ENCODE measurements at places on chromosomes 16 and 17.

- peak; percentile 74 for DNase-seq
These were observed 224.9 kb downstream of the SEC14L1 start for GRCh38 chr17:77365584-77366186.

GRCh38 chr17:6639586-6640535 lies 650 bp downstream of the KIAA0753 start:
- DNase-seq: peak; percentile 39

DNA sequence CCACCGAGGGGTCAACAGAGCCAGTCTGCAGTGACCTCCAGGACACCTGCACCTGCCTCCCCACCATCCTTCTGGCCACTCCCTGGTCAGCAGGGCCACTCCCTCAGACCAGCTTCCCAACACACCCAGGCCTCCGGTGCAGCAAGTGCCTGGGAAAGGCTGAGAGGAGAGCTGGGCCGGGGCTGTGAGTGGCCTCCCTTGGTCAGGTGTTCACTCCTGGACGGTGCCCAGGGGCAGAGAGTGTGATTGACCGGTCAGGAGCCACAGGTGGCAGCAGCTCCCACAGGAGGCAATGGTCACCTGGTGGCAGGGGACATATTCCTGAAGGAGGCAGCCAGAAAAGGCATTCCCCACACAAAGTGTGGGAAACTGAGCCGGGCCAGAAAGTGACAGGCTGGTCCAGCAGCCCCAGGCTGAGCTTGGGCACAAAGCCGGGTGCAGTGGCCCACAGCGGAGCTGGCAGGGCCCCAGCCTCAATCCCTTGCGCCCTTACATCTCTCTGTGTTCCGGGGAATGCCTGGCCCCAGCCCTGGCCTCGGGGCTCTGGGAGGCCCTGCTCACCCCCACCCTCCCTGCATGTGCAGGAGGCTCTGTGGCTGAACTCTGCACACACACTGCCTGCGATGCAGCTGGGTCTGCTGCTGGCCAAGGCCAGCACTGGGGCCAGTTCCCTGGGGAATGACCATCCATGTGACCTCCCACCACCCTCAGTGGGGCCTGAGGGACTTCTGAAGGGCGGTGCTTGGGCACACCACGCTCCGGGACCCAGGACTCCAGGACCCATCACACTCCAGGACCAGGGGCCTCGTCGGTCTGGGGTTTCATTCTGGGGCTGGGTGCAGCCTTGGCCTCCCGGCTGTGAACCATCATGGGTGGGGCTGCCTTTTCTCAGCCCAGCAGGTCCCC lies 1.2 kb upstream of the C17orf99 start:
- DNase-seq: no peak

GRCh38 chr17:3965118-3965800 lies 1.0 kb upstream of the ATP2A3 start:
- DNase-seq: no peak

DNA sequence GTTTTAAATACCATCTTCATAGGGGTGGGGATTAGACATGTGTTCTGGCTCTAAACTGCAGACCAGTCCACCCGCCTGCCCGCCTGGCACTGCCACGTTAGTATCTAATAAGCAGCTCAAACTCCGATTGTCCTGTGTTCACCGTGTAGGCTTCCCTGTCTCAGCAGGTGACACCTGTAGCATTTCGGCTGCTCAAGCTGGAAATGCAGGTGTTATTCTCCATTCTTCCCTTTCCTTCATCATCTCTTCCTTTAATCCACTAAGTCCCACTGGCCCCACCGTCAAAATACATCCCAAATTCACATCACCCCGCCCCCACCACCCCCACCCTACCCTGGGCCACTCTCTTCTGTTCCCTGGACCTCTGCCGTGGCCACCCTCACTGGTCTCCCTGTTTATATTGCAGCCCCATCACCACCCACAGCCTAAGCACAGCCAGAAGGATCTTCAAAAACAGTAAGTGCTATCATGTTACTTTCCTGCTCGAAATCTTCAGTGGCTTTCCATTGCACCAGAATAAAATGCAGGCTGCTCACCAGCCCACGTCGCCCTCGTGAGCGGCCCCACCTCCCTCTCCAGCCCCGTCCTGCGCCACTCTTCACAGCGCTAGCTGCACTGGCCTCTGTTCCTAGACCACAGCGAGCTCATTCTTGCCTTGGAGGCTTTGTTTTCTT lies 65.1 kb downstream of the RTN4RL1 start:
- DNase-seq: peak; percentile 65

- no peak for DNase-seq
These were observed 119.2 kb downstream of the XYLT1 start for GRCh38 chr16:17351441-17352035.

DNA sequence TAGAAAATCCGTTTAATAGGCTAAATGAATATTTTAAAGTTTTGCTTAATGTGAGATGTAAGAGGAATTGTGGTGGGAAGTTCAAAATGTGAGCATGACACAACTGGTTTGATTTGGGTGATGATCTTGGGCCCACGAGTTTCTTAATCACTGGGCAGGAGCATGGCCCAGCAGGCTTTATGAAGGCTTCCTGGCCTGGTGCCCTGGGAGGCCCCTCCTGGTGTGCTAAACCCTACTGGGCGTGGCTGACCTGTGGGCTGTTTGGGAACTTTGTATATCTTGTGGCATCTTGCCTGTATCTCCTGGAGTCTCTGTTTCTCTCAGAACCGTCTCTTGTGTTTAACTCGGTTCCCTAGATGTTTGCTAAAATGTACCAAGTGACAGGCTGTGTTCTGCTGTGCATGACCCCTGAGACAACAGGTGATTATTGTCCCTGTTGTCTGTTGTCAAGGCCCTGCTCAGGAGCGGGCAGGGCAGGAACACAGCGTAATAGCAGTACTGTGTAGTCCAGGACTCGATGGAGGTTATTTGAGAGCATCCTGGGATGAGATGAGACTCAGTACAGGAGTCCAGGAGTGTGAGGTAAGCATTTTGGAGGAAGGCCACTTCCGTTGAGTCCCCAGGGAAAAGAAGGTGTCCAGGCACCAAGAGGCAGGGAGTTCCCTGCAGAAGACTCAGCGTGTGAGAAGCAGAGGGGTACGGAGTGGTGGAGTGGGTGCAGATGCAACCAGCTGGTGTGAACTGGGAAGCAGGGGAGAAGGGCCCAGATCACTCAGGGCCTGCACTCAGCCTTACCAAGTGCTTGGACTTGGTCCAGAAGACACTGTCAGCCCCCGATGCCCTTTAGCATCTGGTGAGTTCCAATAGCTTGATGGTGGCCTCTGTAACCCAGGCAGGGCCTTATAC lies 48.5 kb downstream of the B9D1 start:
- DNase-seq: peak; percentile 19

DNA sequence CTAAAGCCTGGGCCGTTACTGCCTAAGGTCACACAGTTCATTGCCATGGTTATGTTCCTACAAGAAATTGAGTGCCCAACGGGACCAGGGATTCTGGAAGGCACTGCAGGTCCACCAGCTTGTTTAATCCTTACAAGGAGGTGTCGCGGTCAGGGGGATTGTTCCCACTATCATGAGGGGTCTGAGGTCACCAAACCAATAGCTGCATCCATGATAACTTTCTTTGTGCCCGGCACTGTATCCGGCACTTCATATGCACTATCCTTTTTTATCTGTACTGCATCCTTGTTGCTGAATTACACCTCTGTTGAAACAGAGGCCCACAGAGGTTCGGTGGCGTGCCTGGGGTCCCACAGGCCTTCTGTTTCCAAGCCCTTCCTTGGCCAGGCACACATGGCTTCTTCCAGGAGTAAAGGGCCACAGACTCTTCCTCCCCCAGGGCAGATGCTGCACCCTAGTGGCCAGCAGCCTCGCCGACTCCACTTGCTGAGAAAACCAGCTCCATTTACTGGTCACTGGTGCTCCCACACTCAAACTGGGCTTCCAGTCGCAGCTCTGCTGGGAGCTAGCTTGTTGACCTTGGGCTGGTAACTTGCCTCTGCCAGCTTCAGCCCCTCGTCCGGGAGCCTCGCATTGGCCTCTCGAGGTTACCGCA lies 82.0 kb upstream of the PLCG2 start:
- peak; percentile 39 for DNase-seq

DNA sequence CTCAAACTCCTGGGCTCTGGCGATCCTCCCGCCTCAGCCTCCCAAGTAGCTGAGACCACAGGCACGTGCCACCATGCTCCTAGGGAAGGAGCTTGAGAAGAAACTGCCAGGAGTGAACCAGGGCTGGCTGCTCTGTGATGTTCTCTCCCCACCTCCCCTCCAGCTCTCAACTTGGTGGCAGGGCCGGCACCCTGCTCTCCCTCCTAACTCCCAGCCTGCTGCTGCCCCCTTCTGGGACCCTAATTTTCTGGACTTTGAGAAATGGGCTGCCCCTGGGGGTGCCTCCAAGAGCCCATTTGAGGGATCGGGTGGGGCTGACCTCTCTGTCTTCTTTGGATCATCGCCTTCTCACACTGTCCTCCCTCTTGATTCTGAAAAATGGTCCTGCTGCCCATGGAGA lies 14.9 kb upstream of the STAT3 start:
- DNase-seq: no peak

- no peak for DNase-seq
These were observed 154.2 kb upstream of the GSE1 start for GRCh38 chr16:85458968-85459367.

- DNase-seq: no peak
These were observed 43.4 kb upstream of the SOX9 start for GRCh38 chr17:72077326-72077960.

DNA sequence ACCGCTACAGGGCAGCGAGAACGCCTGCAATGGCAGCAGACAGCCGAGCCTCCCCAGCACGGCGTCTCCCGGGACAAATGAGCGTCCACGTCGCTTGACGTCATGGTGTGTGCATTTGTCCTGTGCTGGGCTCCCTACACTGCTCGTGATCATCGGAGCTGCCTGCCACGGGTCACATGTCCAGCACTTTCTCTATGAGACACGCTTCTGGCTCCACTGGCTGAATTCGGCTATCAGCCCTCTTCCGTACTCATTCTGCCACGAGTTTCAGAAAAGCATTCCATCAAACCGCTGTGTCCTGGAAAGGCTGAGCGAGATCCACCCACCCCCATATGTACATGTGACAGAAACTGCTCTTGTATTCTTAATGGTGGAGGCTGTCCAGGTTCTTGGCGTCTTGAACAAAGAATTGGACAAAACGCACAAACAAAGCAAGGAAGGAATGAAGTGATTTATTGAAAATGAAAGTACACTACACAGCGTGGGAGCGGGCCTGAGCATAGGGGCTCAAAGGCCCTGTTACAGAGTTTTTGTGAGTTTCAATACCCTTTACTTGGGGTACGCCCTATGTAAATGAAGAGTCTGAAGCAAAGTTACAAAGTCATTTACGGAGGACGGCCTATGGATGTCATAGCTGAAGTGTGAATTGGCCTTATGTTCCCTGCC lies 28.5 kb upstream of the SHCBP1 start:
- no peak for DNase-seq

- DNase-seq: no peak
These were observed 6.8 kb downstream of the STAC2 start for GRCh38 chr17:39218906-39219305.

DNA sequence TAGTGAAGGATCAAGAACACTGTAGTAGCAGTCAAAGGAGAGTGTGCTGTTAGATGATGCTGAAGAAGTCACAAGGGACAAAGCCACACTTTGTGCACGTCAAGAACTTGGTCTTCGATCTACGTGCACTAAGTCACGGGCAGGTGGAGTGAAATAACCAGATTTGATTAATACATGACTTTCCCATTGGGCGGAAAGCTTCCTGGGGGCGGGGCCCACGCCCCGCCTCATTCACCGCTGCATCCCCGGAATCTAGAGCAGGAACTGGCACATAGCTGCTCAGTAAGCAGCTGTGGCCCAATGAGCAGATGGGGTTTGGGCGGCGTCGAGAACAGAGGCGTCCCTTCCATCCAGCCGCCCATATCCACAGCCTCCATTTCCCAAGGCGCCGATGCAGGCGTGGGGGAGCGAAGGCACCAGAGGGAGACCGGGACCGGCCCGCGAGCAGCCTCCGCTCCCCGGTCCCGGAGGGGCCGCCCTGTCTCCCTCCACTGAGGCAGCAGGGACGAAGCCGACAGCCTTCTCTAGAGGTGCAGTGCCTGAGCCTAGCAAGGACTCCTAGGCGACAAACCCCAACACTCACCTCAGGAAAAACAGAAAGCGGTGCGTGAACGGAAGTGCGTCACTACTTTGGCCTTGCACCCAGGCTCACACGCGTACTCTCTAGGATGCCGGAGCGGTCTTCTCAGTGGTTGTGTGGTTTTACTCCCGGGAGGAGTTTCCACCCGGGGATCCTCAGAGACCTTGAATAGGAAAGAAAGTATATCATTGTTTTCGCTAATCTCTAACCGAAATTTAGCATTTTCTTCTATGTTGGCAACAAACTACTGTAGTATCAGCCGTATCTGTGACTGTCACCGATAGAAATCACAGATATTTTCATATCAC lies 4.9 kb downstream of the ZNF19 start:
- peak; percentile 93 for DNase-seq

- no peak for DNase-seq
These were observed 567.9 kb upstream of the CDH11 start for GRCh38 chr16:65689726-65690125.

DNA sequence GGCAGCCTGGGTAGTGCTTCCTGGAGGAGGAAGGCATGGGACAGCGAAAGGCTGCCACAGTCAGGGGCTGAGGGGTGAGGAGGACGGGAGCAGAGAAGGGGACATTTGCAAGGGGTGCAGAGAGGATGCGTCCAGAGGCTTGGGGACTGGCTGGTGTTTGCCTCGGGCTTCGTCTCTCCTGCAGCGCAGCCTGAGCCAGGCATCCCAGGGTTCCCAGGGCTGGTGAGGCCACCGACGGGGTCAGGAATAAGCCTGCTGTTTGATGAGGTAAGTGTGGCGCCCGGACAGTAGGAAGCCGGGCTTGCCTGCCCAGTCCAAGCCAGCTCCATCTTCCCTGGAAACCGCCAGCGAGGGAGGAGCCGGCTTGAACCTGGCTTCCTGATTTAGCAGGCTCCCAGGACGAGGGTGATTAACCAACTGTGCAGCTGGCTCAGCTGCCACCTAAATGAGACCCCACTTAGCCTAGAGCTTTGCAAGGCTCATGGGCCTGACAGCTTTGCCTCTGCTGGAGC lies 47.8 kb downstream of the PITPNM3 start:
- DNase-seq: no peak

- DNase-seq: no peak
These were observed 24.3 kb upstream of the LASP1NB start for GRCh38 chr17:38900978-38901656.

DNA sequence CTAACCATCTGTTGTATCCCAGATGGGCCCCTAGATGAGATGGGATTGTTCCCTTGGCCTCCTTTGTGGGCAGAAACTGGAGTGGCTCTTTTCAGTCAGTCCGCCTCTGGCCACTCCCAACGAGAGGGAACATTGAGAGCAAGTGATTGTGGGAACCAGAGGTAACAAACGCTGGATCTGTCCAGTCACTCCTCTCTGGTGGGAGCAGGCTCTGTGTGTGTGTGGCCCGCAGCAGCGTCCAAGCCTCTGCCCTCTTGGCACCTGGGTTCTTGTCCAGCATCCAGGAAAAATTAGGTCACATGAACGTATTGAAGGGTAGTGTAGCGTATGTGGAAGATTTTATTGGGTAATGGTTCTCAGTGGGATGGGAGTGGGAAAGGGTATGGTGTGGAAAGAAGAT lies 101.9 kb upstream of the COX10 start:
- no peak for DNase-seq

Measured in dorsolateral prefrontal cortex (tissue), 122 donors.